NCI-H2081 (cell line): ENCODE measurements at places on chromosomes 3 and 15.

DNA sequence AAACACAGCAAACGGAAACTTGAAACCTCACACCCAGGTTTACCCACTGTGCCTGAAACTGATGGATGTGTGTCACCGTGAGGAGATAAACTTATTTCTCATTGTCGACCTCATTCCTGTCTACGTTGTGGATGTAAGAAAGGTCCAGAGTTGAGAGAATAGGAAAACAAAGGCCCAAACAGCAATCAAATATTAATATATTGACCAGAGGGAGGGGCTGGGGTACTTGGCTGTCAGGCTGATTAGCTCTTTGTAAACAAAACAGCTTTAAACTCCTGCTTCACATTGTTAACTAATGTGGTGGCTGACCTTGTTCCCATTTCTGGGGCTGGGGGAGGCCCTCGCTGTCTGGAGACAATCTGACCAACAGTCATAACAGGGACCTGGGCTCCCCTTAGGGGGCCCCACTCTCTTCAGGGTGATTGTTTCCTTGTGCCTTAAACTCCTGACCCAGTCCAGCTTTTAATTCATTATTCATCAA lies 937.6 kb downstream of the MCTP2 start:
- DNase-seq: no peak

DNA sequence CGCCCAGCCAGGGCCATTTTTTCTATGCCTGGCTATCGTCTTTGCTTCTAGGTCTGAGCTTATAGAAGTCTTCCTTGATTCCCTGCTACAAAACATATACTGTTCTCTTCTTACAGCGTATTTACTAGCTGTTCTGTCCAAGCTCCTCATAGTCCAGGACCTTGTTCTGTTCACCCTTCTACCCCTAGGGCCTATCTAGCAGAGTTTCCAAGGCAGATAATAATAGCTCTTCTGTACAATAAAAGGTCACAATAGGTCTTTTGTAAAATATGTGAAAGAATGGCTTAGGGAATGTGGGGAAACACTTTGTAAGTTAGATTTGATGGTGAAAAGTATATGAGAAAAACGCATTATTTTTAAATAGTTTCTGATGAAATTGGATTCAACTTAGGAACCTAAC lies 158.2 kb downstream of the P3H2 start:
- no peak for DNase-seq

DNA sequence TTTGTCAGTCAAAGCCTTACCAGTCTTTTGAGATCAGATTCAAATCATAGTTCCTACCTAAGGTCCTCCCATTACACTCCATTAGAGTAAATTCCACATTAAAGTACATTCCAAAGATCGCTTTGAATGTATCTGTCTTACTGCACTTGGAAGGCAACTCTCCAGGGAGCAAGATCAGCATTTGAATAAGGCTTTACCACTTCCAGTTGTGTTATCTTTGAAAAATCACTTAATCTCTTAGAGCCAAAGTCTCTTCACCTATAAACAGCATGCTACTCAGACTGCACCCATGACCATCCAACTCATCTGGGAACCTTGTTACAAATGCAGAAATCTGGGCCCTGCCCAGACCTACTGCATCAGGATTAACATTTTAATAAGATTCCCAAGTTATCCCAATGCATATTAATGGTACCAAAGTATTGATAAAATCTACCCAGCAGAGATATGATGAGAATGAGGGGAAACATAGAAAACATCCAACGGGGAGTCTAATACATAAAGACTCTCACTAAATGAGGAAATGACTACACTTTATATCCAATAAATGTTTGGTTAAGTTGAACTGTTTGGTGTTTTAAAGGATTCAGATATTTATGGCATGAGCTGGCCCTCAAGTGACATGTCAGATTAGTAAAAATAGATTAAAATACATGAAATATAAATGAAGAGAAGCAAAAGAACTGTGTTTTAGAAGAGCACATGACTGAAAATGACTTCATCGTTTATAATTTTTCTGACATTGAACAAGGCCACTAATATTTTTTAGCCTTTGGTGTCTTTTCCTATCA lies 75.9 kb downstream of the TNIK start:
- DNase-seq: no peak

GRCh38 chr3:113212844-113213375 lies 1.6 kb downstream of the BOC start:
- no peak for DNase-seq

GRCh38 chr3:136671921-136672320 lies 80.3 kb downstream of the STAG1 start:
- no peak for DNase-seq

- no peak for DNase-seq
Measured at GRCh38 chr3:170953229-170953628, 44.8 kb upstream of the EIF5A2 start.

- no peak for DNase-seq
Measured at GRCh38 chr15:81792646-81793045, 253.2 kb downstream of the MEX3B start.

- no peak for DNase-seq
Measured at GRCh38 chr3:21779909-21780308, 28.9 kb upstream of the ZNF385D start.

DNA sequence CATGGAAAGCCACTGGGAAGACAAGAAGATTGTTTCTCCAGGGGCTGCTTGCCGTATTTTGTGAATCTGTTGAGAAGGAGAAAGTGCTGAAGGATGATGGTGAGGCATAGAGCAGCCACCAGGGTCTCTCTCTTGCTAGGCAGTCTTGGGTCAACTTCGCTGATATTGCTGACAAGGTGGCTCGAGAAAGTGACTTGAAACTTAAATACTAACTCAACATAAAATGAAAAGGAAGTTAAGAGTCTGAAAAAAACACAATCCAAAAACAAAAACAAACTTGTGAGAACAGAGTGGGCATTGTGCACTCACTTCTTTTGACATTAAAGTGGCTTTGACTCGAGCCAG lies 90.1 kb downstream of the CHST2 start:
- no peak for DNase-seq

DNA sequence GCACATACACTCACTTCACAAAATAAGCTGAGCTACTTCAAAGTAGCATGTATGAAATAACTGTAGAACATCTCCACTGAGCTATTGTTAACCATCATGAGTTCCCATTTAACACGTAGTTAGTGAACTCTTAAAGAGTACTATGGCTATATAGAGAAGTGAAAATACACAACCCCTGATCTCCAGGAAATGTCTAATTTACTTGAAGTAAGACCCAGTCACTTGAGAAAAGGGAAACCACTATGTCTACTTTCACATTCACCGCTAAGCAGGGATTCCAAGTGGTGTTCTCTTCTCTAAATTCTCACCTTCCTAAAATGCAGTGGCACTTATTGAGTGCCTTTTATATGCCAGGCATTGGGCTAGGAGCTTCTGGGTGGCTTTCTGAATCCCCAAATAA lies 35.0 kb upstream of the COLQ start:
- no peak for DNase-seq

DNA sequence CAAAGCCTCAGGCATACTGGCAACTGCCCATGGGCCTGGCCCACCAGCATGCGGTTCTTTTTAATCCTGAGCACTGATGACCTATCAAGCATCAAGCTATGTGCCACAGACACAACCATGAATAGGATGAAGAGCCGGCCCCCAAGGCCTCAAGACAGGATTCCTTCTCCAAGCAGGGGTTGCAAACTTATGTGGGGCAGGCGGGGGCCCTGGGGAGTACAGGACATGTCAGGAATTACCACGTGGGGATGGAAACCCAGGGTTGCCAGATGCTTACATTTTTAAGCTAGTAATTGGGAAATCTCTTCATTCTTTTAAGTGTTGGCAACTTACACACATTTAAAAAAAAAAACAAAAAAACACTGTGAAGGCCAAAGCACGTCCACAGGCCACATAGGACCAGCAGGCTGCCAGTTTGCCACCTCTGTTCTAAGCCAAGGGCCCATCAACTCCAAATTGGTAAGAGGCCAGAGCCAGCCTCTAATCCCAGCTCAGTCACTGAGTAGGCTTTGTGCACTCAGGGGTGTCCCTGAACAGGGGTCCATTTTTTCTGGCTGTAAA lies 32.8 kb downstream of the BDH1 start:
- no peak for DNase-seq

DNA sequence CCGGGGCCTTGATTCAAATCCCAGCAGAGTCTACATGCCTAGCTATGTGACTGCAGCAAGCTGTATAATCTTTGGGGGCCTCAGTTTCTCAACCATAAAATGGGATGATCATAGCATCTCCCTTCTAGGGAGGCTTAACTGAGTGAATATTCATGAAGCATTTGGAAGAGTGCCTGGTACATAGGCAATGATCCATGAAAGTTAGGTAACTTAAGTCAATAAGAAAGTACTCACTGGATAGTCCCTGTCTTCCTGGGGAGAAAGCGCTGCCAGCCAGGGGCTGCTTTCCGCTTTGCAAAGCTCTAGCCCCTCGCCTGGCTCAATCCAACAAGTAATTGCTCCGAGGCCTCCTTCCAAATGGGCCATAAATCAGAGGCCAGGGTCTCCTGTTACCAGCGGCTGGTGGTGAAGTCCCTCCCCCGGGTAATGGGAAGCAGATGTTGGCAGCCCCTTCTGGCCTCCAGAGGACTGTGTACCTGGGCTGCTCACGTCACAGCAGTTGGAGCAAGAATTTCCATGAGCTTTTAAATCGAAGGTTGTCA lies 521.9 kb upstream of the PROK2 start:
- DNase-seq: peak; percentile 79

- DNase-seq: no peak
Measured at GRCh38 chr3:9754678-9755077, 4.9 kb downstream of the OGG1 start.

GRCh38 chr3:22245811-22246583 lies 495.0 kb upstream of the ZNF385D start:
- DNase-seq: no peak

DNA sequence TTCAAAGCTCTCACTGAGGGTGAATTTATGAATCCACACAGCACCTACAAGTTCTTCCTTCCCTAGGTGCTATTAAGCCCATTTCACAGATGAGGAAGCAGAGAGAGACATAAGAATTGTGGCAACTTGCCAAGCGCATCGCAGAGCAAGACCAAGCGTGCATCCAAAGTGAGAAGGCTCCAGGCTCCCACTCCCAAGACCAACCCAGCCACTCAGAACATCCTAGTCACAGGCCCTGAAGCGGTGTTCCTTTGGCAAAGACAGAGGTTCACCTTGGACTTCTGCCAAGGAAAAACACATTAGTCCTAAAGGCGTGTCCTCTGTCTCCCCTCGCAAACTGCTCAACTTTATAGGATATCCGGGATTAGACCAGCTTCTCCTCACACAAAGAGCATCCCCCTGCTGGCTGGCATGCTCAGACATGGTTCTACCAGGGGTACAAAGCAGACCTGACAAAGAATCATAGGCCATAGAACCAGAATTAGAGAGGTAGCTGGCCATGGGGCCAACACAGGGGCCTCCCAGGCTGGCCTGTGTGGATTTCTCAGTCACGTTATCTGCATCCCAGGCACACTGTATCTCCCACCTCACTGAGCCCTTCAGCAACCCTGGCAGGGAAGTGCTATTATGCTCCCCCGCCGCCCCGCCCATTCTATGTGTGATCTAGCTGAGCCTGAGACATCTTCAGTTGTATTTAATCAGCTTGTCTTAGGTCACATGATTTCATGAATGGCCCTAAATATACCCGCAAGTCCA lies 160.2 kb downstream of the FOXP1 start:
- DNase-seq: peak; percentile 14

DNA sequence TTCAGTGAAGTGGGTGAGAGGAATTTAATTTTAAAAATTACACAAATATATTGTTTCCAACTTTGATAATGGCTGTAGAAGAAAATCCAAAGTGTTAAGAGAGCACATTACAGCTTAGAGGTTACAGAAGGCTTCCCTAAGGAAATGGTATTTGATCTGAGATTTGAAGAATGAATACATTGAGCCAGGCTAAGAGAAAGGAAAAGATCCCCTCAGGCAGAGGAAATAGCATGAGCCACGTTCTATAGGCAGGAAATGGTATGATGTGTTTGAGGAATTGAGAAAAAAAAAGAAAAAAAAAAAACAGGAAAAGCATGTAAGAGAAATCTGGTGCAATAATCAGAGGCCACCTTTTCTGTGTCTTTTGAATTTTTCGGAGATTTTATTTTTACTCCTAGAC lies 48.6 kb downstream of the UNC13C start:
- DNase-seq: no peak

- DNase-seq: no peak
Measured at GRCh38 chr15:41921167-41921566, 27.3 kb upstream of the SPTBN5 start.

DNA sequence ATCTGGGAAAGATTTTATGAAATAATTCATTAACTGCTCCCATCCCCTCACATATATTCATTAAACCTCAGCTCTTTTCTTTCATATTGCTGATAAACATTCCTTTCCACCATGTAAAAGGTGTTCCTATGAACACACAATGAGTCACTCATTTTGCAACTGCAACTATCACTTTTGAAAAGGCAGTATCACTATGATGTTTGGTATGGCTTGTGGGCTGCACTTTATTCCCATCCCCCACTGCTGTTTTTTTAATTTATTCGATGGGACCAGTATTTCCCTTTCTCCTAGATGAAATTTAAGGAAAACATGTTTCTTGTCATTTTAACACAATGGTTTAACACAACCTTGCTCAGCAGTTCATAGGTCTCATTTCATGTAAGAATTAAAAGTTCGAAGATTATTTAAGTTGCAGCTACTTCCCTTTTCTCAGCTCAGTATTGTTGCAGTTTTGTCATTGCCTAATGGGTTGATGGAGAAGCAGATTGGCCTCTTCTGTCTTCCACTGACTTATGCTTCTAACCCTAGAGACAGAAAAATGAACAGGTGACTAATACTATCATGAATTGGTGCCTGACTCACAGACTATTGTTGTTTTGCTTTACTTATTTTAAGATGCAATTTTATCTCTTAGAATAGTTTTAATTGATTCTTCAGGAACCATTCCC lies 280.3 kb downstream of the ZPLD1 start:
- no peak for DNase-seq

GRCh38 chr15:62938825-62939224 lies 103.7 kb upstream of the TPM1 start:
- DNase-seq: no peak

GRCh38 chr3:81753416-81754027 lies 7.9 kb downstream of the GBE1 start:
- DNase-seq: no peak

- no peak for DNase-seq
Measured at GRCh38 chr3:101513419-101513986, 491 bp upstream of the SENP7 start.

DNA sequence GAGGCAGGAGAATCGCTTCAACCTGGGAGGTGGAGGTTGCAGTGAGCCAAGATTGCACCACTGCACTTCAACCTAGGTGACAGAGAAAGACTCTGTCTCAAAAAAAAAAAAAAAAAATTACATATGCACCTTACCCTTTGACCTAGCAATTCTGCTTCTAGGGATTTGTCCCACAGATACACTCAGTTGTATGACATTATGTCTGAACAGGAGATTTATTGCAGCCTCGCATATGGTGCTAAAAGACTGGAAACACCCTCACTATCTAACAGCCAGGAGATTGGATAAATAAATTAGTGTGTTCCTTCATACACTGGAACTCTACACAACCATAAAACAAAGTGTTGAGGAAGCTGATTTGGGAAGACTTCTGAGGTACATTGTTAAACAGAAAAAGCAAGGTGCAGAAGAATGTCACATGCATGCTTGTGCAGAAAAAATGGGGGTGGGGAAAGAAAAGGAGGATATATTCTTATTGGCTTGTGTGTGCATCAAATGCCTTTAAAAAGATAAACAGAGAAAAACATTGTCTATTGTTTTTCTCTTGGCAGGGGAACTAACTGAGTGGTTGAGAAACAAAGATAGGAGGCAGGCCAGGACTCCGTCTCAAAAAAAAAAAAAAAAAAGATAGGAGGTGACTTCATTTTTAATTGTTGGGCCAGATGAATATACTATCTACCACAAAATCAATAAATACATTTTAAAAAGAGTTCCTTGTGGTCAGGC lies 30.9 kb downstream of the PPCDC start:
- DNase-seq: no peak

GRCh38 chr3:171446301-171446700 lies 13.9 kb downstream of the TNIK start:
- no peak for DNase-seq
